Memory B cell (primary cell): ENCODE measurements at places on chromosomes 7 and 10.

- no peak overlapping the region for H3K27ac ChIP-seq
- peaks cover 22% of the 10 kb centered on the region for H3K4me1 ChIP-seq
- no peaks in the 10 kb centered on the region for H3K36me3 ChIP-seq
- H3K4me3 ChIP-seq = no peak overlapping the region
These were observed 7.0 kb downstream of the PKD1L1 start for GRCh38 chr7:47941136-47941844.

- H3K27me3 ChIP-seq = no peaks in the 10 kb centered on the region
- H3K4me3 ChIP-seq = no peak overlapping the region
- DNase-seq = no peak
- H3K27ac ChIP-seq = no peak overlapping the region
These were observed 1044.8 kb downstream of the CNTNAP2 start for GRCh38 chr7:147161405-147161804.

- DNase-seq = no peak
- no peaks in the 10 kb centered on the region for H3K27me3 ChIP-seq
- no peak overlapping the region for H3K27ac ChIP-seq
- H3K4me3 ChIP-seq = no peak overlapping the region
- H3K36me3 ChIP-seq = no peaks in the 10 kb centered on the region
These were observed 23.0 kb upstream of the CDHR3 start for GRCh38 chr7:105940109-105940508.

GRCh38 chr7:132743974-132744373, 167.7 kb upstream of the PLXNA4 start:
- no peaks in the 10 kb centered on the region for H3K4me1 ChIP-seq
- peaks cover 10% of the 10 kb centered on the region for H3K27me3 ChIP-seq
- no peaks in the 10 kb centered on the region for H3K36me3 ChIP-seq
- no peak for DNase-seq
- H3K27ac ChIP-seq = no peak overlapping the region

GRCh38 chr7:151062399-151063211, 3.2 kb downstream of the SLC4A2 start:
- no peak overlapping the region for H3K4me3 ChIP-seq
- DNase-seq = no peak
- no peak overlapping the region for H3K27ac ChIP-seq
- H3K27me3 ChIP-seq = no peaks in the 10 kb centered on the region
- H3K4me1 ChIP-seq = peaks cover 16% of the 10 kb centered on the region
- H3K36me3 ChIP-seq = peaks cover 3% of the 10 kb centered on the region

GRCh38 chr10:23606456-23606855, 167.6 kb downstream of the OTUD1 start:
- H3K36me3 ChIP-seq = no peaks in the 10 kb centered on the region
- H3K4me3 ChIP-seq = no peak overlapping the region
- no peak for DNase-seq
- no peak overlapping the region for H3K27ac ChIP-seq

GRCh38 chr10:59098831-59099452, 77.5 kb upstream of the PHYHIPL start:
- no peak overlapping the region for H3K4me3 ChIP-seq
- no peaks in the 10 kb centered on the region for H3K4me1 ChIP-seq
- no peaks in the 10 kb centered on the region for H3K27me3 ChIP-seq
- no peaks in the 10 kb centered on the region for H3K36me3 ChIP-seq
- H3K27ac ChIP-seq = no peak overlapping the region

- no peaks in the 10 kb centered on the region for H3K4me1 ChIP-seq
- no peak for DNase-seq
- H3K27me3 ChIP-seq = no peaks in the 10 kb centered on the region
- no peaks in the 10 kb centered on the region for H3K36me3 ChIP-seq
These were observed 679.2 kb downstream of the SDK1 start for GRCh38 chr7:3980300-3980643.

DNA sequence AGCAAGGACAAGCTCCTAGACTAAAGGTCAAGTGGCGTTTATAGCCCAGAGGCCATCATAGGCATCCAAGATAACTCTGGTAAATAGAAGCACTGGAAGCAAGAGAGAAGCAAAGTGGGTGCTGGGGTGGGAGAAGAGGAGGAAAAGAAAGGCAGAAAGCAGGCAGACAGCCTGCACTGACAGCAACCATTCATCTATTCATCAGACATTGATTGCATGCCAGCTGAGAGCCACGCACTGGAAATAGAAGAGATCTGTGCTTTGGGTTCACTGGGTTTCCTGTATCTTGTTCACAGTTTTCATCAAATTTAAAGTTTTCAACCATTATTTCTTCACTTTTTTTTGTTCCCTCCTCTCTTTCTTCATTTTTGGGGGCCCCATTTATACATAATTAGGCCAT, 4.7 kb upstream of the SLIT1 start:
- no peak overlapping the region for H3K4me3 ChIP-seq
- peaks cover 26% of the 10 kb centered on the region for H3K27me3 ChIP-seq
- no peaks in the 10 kb centered on the region for H3K36me3 ChIP-seq
- H3K4me1 ChIP-seq = peaks cover 3% of the 10 kb centered on the region

DNA sequence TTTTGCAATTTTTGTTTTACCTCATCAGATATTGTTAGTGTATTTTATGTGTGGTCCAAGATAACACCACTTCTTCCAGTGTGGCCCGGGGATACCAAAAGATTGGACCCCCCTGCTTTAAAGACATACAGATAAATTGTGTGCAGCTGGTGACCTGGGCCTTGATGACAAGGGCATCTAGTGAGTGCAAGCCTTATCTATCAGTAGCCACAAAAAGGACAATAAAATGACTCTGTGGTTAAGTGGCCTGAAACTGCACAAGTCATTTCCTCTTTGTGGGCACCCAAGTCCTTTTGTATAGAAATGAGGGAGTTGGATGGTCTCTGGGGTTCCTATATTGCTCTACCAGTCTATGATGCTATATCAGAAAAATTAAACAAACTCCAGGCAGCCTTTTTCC, 98.1 kb downstream of the PARD3 start:
- H3K4me3 ChIP-seq = no peak overlapping the region
- H3K27me3 ChIP-seq = peaks cover 3% of the 10 kb centered on the region
- no peaks in the 10 kb centered on the region for H3K4me1 ChIP-seq
- no peak overlapping the region for H3K27ac ChIP-seq
- H3K36me3 ChIP-seq = no peaks in the 10 kb centered on the region

DNA sequence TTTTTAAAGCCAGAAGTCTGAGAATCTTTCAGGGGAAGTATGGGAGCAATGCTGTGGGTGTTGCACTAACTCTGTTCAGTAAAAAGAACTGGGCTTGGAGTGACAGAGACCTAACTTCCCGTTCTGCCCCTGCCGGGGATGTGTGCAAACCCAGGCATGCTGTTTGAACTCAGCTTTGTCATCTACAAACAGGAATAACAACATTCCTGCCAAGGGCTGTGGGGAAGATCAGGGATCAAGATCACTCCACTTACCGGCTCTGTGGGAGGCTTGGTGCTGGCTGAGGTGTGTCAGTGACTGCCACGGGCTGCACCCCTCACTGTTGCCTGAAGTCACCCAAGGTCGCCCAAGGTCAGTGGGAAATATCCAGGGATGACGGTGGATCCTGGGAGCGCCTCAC, 23.1 kb upstream of the DRGX start:
- peaks cover 5% of the 10 kb centered on the region for H3K27me3 ChIP-seq
- no peak for DNase-seq
- H3K27ac ChIP-seq = no peak overlapping the region

DNA sequence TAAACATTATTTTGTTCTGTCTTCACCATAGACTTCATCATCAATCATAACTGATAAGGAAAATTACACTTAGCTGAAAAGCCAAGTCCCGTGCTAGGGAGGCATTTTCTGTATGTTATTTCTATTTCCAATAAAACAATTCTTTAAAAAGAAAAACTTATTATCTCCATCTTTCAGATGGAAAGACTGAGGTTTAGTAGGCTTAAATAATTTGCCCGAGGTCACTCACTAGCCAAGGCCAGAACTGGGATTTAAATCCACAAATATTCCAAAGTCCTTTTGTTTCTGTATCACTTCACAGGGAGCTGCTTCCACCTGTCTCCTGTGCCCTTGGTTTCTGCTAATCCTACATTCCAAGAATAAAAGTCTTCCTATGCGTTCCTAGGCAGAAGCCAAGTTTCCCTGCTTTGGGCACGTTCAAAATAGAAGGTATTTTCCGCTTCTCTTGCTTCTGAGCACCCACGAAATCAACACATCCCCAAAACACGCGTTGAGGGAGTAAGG, 732 bp downstream of the CPVL start:
- no peak for DNase-seq
- peaks cover 15% of the 10 kb centered on the region for H3K27me3 ChIP-seq
- H3K4me3 ChIP-seq = no peak overlapping the region
- H3K27ac ChIP-seq = no peak overlapping the region

- H3K4me1 ChIP-seq = no peaks in the 10 kb centered on the region
- peaks cover 3% of the 10 kb centered on the region for H3K27me3 ChIP-seq
- H3K4me3 ChIP-seq = no peak overlapping the region
- no peak overlapping the region for H3K27ac ChIP-seq
- DNase-seq = no peak
These were observed 30.8 kb downstream of the LSMEM1 start for GRCh38 chr7:112511451-112512202.

- peaks cover 2% of the 10 kb centered on the region for H3K4me1 ChIP-seq
- peaks cover 26% of the 10 kb centered on the region for H3K36me3 ChIP-seq
- no peak overlapping the region for H3K4me3 ChIP-seq
- no peak for DNase-seq
These were observed 149.7 kb downstream of the KMT2E start for GRCh38 chr7:105163718-105164117.

GRCh38 chr10:33082373-33082895, 124.4 kb upstream of the ITGB1 start:
- peaks cover 25% of the 10 kb centered on the region for H3K4me1 ChIP-seq
- no peak overlapping the region for H3K27ac ChIP-seq
- no peak overlapping the region for H3K4me3 ChIP-seq

GRCh38 chr7:49773218-49773935, at the start of gene VWC2:
VWC2 (plus strand) TSS chr7:49773638; CDS start chr7:49775436, 1,798 bp downstream.
- H3K4me3 ChIP-seq = peak within 1 kb of the TSS; percentile 37
- peaks cover 5% of the 10 kb centered on the region for H3K4me1 ChIP-seq
- H3K27me3 ChIP-seq = peaks cover 22% of the 10 kb centered on the region
- no peak for DNase-seq

DNA sequence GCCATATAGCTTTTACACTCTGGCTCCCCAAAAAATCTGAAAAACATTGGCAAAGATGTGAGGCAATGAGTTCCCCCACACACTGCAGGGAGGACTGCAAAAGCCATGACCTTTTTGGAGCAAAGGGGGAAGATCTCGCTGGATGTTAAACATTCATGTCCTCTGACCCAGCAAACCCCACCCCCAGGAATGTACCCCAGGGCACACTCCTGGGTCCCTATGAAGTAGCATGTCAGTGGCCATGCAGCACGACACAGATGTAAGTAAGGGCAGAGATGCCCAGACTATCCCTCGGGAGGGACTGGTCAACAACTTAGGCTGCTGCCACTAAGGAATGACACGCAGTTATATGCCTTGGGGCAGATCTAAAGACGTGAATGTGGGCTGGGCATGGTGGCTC, 100.6 kb downstream of the DLG5 start:
- no peak for DNase-seq
- no peaks in the 10 kb centered on the region for H3K4me1 ChIP-seq

DNA sequence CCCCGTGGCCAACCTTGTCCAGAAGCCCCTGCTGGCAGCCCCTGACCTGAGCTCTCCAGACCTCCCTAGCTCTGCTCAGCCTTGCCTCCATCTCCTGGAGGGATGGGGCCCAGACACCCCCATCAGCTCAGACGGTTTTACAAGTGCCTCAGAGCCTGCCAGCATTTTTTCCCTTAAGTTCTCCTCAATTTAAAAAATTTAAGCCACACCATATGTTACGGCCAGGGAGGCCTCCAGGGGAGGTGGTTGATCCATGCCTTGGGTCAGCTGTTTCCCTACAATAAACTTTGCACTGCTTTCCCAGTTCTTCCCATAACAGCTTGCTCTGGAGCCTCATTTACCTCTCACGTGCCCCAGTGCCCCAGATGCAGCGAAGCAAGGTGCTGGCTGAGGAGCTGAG, 143.5 kb downstream of the RGS10 start:
- H3K27me3 ChIP-seq = no peaks in the 10 kb centered on the region
- H3K4me1 ChIP-seq = peaks cover 30% of the 10 kb centered on the region
- H3K36me3 ChIP-seq = peaks cover 10% of the 10 kb centered on the region
- H3K4me3 ChIP-seq = no peak overlapping the region
- DNase-seq = no peak

DNA sequence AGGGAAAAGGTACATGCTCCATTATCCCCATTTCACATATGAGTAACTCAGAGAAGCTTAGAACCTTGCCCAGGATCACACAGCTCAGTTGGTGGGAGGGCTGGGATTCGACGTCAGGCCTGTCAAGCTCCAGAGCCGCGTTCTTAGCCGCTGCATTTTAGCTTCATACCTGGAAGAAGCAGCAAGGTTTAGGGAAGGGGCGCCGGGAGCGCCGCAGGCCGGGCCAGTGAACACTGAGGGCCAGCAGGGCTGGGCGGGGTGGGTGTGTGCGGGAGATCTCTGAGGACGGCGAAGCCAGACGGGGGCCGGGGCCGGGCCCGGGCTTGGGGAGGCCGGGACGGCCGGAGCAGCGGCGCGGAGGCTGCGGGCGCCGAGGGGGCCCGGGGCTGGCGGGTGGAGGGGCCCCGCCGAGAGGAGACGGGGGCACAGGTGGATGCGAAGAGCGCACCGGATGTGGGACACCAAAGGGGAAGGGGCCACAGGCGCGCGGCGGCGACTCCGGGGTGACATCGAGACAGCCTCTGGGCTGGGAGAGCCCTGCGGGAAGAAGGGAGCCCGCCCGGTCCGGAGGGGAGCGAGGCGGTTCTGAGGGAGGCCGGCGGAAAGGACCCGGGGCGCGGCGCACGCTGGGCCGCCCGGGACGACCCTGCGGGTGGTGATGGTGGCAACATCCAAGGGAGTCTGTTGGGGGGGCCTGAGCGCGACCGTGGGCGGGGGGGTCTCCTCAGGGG, 498 bp downstream of the NDST2 start:
- H3K4me1 ChIP-seq = peaks cover 21% of the 10 kb centered on the region
- peak overlapping the region; percentile 77 for H3K27ac ChIP-seq
- H3K4me3 ChIP-seq = peak overlapping the region; percentile 87
- no peak for DNase-seq

GRCh38 chr7:37769291-37769690, 79.1 kb upstream of the NME8 start:
- no peak for DNase-seq
- H3K4me1 ChIP-seq = peaks cover 4% of the 10 kb centered on the region
- H3K27ac ChIP-seq = no peak overlapping the region
- H3K4me3 ChIP-seq = no peak overlapping the region
- no peaks in the 10 kb centered on the region for H3K27me3 ChIP-seq

DNA sequence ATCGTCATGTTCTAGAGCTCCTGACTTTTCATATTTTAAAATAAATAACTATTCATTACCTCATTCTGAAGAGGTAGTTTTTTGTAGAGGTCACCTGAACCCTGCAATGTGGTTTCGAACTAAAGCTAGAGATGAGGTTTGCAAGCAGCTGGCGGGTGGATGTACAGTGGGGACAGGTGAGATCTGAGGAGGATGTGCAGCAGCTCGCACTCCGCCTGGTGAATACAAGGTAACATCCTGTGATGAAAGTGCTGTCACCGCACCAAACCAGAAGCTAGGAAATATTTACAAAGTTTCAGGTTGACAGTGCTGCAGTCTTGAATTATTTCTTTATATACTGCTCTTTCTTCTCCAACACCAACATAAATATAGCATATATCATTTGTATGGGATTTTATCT, 26.5 kb downstream of the NDUFB2 start:
- H3K4me1 ChIP-seq = peaks cover 5% of the 10 kb centered on the region
- no peak overlapping the region for H3K27ac ChIP-seq
- peaks cover 4% of the 10 kb centered on the region for H3K36me3 ChIP-seq
- H3K4me3 ChIP-seq = no peak overlapping the region
- no peaks in the 10 kb centered on the region for H3K27me3 ChIP-seq
